ENCODE measurements at places on chromosomes 13 and 19. TPM values are rescaled to one million over a fixed set of nuclear protein-coding genes. Genes with fewer than 3 reads are reported as not detected.
A peak's percentile ranks its signal among the peaks of the same experiment; 100 is the strongest.

Gene METTL21C
- not detected for total RNA-seq

Gene PSMD8
- total RNA-seq, result 224 TPM

Gene DHRS12
- 6.7 TPM for total RNA-seq

Gene ZNF578
- total RNA-seq, result 0.78 TPM

Gene IZUMO2
- total RNA-seq, result not detected

DNA sequence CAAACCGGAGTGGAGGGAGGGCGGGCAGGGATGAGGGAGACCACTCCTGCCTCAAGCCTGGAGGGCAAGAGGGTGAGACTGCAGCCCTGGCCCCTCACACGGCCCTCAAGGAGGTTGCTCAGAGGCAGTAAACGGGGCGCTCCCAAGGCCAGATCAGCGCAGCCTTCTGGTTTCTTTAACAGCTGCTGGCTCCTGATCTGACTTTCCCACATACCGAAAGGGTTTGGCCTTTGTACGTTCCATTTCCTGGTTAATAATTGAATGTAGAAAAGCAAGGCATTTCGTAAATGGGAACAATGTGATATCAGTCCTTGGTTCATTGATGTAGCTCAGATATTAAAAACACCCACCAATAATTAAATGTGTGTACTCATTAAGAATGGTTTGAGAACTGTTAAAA, 71.5 kb downstream of the GGACT start:
- H3K27me3 ChIP-seq, result peaks cover 12% of the 10 kb centered on the region
- no peaks in the 10 kb centered on the region for H3K36me3 ChIP-seq
- no peak overlapping the region for H3K4me3 ChIP-seq
- H3K4me1 ChIP-seq, result peaks cover 24% of the 10 kb centered on the region
- no peak for DNase-seq
- H3K27ac ChIP-seq, result no peak overlapping the region

- no peaks in the 10 kb centered on the region for H3K36me3 ChIP-seq
- H3K27ac ChIP-seq, result no peak overlapping the region
- H3K4me3 ChIP-seq, result no peak overlapping the region
- H3K4me1 ChIP-seq, result no peaks in the 10 kb centered on the region
- DNase-seq, result no peak
Observed at GRCh38 chr19:30593975-30594745, 222.0 kb downstream of the ZNF536 start.

- peak overlapping the region; percentile 95 for H3K27ac ChIP-seq
- peak overlapping the region; percentile 87 for H3K4me3 ChIP-seq
- H3K36me3 ChIP-seq, result peaks cover 54% of the 10 kb centered on the region
Observed at GRCh38 chr13:24254146-24254841, 55.1 kb upstream of the C1QTNF9 start.

DNA sequence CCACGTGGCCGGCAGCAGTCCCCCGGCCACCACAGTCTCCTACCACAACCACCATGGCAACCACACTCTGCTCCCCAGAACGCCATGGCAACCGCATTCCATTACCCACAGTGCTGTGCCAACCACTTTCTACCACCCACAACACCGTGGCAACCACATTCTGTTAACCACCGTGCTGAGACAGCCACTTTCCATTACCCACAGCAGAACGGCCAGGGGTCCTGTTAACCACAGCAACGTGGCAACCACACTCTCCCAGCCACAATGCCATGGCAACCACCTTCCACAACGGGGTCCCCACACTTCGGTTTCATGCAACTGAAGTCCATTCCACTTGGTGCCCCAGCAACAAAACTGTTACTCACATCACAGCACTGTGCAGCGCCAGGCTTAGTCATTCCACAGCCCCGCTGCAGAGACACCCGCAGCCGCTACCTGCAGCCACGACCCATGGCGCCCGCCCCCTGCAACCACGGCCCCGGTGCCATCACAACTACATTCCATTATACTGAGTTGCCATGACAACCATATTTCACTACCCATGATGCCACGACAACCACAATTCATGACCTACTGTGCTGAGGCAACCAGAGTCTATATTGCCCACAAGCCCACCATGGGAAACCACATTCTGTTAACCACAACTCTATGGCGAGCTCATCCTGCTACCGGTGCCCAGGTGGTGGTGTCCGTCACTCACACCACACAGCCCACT, 10.0 kb downstream of the DPF1 start:
- peak; percentile 87 for DNase-seq
- peak overlapping the region; percentile 76 for H3K27ac ChIP-seq
- peaks cover 5% of the 10 kb centered on the region for H3K36me3 ChIP-seq
- peak overlapping the region; percentile 65 for H3K4me3 ChIP-seq

DNA sequence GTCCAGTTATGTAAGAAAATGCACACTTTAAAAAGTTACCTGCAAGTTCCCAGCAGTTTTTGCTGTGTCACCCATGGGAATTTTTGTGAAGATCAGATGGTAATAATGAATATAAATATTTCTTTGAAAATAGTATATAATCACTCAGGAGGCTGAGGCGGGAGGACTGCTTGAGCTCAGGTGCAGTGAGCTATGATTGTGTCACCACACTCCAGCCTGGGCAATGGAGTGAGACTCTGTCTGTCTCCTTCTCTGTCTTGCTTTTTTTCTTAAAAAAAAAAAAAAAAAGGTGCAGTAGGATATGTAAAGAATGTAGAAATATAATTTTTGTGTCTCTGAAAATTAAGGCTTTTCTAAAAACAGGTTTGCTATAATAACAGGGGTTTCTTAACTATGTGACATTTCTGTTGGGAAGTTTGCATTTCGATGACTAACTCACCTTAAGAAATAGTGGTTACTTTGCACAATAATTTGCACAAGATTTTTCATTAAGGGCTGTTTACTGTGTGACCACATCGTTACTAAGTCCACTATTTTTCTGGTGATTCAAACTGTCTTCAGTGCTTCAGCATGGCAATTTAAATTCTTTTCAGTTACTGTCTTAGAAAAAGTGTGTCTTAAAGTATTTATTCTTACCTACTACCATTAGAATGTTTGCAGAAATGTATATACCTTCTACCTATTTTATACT, 37.3 kb downstream of the DNAJC3 start:
- no peak overlapping the region for H3K4me3 ChIP-seq
- peaks cover 51% of the 10 kb centered on the region for H3K36me3 ChIP-seq
- no peak for DNase-seq
- no peak overlapping the region for H3K27ac ChIP-seq
- H3K4me1 ChIP-seq, result no peaks in the 10 kb centered on the region

DNA sequence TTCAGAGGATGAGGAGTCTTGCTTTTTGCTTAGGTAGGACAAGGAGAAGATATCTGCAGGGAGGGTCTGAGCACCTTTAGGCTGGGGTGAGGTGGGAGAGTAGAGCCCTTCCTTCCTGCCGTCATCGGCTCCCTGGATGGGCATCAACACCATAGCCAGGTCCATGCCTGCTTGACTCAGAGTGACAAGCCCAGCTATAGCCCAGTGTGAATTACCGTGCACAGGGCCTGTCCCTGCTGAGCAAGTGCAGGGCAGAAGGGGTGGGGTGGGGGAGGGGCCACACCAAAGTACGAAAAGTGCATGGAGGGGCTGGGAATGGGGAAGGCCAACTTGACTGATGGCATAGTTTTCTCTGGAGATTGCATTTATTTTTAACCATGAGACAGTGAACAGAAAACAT, 30.3 kb upstream of the RNF113B start:
- no peak for DNase-seq
- H3K27me3 ChIP-seq, result peaks cover 3% of the 10 kb centered on the region
- no peaks in the 10 kb centered on the region for H3K4me1 ChIP-seq
- H3K27ac ChIP-seq, result no peak overlapping the region
- H3K36me3 ChIP-seq, result no peaks in the 10 kb centered on the region

DNA sequence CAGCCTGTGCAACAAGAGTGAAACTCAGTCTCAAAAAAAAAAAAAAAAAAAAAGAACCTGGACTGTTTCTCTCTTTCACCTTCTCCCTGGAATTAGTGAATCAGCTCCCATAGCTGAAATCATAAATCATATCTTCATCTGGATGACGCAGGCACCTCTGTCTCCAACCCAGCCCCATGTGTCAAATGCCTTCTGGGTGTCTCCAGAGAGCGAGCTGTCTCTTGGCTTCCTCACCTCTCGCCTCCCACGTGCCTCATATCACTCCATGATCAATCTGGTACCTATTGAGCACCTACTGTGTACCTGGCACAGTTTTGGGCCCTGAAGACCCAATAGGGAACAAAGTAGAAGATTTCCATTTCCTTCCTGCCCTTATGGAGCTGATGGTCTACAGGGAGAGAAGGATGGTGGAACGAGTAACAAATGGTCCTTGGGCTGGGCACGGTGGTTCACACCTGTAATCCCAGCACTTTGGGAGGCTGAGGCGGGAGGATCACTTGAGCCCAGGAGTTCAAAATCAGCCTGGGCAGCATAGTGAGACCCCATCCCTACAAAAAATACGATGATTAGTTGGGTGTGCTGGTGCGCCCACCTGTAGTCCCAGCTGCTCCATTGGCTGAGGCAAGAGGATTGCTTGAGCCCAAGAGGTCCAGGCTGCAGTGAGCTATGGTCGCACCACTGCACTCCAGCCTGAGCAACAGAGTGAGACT, 2.5 kb downstream of the HSD11B1L start:
- H3K27ac ChIP-seq, result no peak overlapping the region
- peaks cover 24% of the 10 kb centered on the region for H3K4me1 ChIP-seq
- no peaks in the 10 kb centered on the region for H3K27me3 ChIP-seq
- no peaks in the 10 kb centered on the region for H3K36me3 ChIP-seq
- H3K4me3 ChIP-seq, result no peak overlapping the region
- no peak for DNase-seq

Data from activated CD4-positive, alpha-beta memory T cell treated with anti-CD3 and anti-CD28 coated beads for 36 hours (primary cell).